Heart right ventricle (tissue), 16 donors: ENCODE measurements at places on chromosomes 2 and 18. TPM values are rescaled to one million over a fixed set of nuclear protein-coding genes. Genes with fewer than 3 reads are reported as not detected.

GRCh38 chr2:240179186-240179815 lies 38.8 kb upstream of the OTOS start:
- no peak for DNase-seq

GRCh38 chr2:64504774-64505720 lies 19.1 kb upstream of the AFTPH start:
- DNase-seq: no peak

NEU4 gene
- 0.11 TPM for total RNA-seq

CFC1 gene
- not detected for total RNA-seq

SCG2 gene
- total RNA-seq: not detected

IAH1 gene
- 94.5 TPM for total RNA-seq

DNA sequence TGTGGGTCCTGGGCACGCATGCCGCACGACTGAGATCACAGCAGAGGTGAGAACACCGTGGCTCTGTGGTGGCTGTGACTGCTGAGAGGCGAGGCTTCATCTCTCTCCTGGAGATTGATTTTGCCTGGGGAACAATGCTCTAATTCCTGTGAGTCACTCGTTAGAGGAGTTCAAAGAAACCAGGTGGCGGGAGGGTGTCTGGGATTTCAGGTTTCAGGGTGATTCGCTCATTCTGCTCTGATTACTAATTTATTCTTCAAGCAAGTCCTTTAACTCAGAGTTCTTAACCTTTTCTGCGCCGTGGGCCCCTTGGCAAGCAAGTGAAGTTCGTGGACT lies 56.3 kb downstream of the GLI2 start:
- no peak for DNase-seq

PROC gene
- total RNA-seq: not detected

RBM43 gene
- total RNA-seq: 1.4 TPM

- DNase-seq: no peak
Measured at GRCh38 chr2:173216051-173216450, 138.6 kb upstream of the CDCA7 start.

DNA sequence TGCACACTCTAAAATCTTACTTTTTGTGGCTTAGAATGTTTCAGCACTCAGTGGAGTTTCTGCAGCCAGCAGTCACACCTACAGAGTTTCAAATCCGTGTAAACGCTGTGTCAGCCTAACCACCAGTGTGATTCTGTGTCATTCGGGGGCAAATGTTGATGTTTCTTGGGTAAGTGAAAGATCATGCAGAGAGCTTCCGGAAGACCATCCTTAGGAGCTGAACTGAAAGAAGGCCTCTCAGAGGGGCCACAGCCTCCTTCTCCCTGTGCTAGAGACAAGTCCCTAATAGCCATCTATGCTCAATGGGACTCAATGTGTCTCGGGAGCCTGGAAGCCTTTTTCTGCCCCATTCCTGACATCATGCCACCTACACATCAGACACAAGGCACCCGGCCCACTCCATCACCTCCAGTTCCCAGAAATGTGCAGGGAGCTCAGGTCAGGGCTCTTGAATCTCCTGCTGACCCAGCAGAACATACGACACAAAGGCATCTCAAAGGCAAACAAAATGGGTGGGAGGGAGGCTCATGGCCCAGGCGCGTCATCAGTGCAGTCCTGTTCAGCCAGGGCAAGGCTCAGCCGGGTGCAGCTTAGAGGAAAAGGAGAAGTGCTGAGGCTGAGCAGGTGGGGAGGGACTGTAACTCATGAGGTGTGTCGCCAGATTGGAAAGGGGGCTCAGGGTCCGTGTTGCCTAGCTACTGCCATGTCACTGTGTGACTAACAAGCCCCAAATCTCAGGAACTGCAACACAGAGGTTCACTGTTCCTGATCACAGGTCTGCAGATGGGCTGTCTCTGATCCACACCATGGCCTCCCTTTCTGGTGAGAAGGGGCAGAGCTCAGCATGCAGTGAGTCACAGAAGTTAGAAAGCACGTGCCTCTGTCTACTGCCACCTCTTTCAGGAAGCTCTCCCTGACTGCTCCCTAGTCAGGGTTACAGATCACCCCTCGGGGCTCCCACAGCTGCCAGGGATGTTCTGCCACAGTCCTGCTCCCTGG lies 82.0 kb downstream of the SMAD7 start:
- no peak for DNase-seq

DNA sequence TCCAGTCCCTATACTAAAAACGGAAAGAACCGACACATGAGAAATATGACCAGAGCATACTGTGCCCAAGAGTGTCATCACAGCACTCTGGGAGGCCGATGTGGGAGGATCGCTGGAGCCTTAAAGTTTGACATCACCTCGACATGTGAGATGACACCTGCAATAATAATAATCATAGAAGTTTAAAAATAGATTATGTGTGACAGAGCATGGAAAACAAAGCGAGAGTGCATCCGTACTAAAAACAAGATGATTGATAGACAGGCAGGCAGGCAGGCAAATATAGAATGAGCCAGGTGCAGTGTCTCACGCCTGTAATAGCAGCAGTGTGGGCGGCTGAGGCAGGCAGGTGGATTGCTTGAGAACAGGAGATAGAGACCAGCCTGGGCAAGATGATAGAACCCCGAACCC lies 114.8 kb upstream of the ANKRD30BL start:
- no peak for DNase-seq
